ENCODE measurements at places on chromosomes 3 and 15.

DNA sequence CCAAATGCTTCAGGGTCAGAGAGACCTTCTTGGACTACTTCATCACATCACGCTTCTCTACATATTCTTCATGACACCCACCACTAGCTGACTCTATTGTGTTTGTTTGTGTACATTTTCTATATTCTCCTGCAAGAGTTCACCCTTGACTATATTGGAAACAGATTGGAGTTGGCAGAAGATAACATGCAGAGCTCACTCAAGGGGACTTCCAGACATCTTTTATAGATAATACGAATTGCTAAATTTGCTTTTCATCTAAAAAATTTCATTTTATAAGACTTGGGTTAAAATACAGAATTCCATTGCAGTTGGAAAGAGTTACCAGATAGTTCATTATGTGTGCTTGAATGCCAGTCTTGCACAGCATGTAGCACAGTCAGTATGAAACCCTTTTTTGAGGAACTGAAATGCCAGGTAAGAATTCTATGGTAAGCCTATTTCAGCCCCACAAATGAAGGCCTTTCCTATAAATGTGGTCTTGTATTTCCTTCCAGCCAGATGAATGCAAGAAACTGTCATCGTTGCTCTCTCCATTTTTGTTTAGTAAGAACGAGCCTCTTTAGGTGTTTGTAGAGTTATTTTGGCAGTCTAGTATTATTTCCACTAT is 177.6 kb downstream of the GHSR start:
- no peak for DNase-seq

- no peak for DNase-seq
Measured at GRCh38 chr3:193049935-193050334, 132.3 kb upstream of the MB21D2 start.

- DNase-seq, result no peak
Measured at GRCh38 chr3:58874795-58875194, 175.0 kb downstream of the CFAP20DC start.

GRCh38 chr3:67421912-67422311 is 232.5 kb downstream of the SUCLG2 start:
- no peak for DNase-seq

- no peak for DNase-seq
Measured at GRCh38 chr3:32481791-32482631, 20.6 kb downstream of the CMTM6 start.

DNA sequence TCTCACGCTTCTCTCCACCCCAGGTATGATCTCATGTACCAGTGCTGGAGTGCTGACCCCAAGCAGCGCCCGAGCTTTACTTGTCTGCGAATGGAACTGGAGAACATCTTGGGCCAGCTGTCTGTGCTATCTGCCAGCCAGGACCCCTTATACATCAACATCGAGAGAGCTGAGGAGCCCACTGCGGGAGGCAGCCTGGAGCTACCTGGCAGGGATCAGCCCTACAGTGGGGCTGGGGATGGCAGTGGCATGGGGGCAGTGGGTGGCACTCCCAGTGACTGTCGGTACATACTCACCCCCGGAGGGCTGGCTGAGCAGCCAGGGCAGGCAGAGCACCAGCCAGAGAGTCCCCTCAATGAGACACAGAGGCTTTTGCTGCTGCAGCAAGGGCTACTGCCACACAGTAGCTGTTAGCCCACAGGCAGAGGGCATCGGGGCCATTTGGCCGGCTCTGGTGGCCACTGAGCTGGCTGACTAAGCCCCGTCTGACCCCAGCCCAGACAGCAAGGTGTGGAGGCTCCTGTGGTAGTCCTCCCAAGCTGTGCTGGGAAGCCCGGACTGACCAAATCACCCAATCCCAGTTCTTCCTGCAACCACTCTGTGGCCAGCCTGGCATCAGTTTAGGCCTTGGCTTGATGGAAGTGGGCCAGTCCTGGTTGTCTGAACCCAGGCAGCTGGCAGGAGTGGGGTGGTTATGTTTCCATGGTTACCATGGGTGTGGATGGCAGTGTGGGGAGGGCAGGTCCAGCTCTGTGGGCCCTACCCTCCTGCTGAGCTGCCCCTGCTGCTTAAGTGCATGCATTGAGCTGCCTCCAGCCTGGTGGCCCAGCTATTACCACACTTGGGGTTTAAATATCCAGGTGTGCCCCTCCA is 19.1 kb downstream of the TYRO3 start:
- no peak for DNase-seq

DNA sequence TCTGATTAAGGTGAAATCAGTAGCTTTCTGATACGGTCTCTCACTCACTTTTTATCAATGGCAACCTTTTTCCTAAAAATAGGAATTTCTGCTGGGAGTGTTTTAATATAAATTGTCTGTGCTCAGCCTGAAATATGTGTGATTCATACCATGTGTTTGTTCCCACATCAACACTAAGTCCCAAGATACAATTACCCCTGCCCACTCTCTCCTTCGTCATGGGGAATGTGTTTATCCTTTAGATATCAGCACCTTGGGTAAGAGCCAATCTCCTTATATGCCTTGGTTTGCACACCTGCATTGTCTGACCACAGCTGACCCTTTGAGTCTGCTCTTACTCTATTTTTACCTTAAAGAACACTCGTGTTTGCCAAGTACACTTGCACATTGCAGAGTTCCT is 356.4 kb downstream of the LPP start:
- DNase-seq, result no peak

DNA sequence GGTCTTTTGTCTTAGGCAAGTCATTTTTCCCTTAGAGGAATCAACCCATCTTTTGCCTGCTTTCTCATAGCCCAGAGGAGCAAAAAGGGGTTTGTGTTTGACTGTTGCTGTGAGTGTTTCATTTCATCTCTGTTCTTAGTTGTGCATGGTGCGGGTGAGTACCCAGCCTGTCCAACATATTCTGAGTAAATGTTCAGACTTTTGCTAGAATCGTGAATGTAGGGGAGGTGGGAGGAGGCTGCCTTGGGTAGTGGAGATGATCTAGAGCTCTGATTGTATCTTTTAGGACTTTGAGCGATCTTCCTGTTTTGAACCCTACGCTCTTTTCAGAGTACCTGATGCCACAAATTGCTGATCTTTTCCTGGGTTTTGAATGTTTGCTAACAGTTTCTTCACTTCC is 123.1 kb downstream of the ZNF609 start:
- no peak for DNase-seq

GRCh38 chr3:160047876-160048275 is 59.2 kb downstream of the IL12A start:
- DNase-seq, result no peak

GRCh38 chr3:175546115-175546514 is 687.0 kb downstream of the NAALADL2 start:
- no peak for DNase-seq

All from SHP77 (cell line).